ENCODE measurements at places on chromosomes 5 and 9. TPM values are rescaled to one million over a fixed set of nuclear protein-coding genes. Genes with fewer than 3 reads are reported as not detected.

Gene LCN1
- not detected for total RNA-seq

Gene GRK6
- 12.9 TPM for total RNA-seq

Gene OR1N1
- total RNA-seq: not detected

Gene GALNT12
- 8.7 TPM for total RNA-seq

Gene PCDHGA3
- total RNA-seq: 2.4 TPM

Gene MYORG
- total RNA-seq: 10.9 TPM

Gene SLIT3
- total RNA-seq: 11.4 TPM

GRCh38 chr9:22047596-22047995 lies 38.5 kb upstream of the CDKN2B start:
- no peak for DNase-seq

- DNase-seq: no peak
These were observed 13.4 kb downstream of the COL23A1 start for GRCh38 chr5:178576591-178577351.

DNA sequence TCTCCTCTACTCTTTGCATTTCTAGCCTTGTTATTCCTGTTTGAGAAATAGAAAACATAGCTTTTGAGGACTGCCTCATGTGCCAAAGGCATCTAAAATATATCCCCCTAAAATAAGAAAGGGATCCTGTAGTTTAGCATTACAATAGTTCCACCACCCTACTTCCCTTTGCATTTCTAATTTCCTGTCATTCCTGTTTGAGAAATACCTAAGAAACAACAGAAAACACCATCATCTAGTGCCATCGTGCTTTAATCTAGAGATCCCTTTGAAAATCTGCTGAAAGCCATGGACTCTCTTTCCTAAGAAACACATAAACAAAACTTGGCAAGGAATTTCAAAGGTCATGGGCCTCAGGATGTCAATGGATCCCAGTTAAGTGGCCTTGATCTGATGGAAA lies 7.5 kb downstream of the CLK4 start:
- no peak for DNase-seq

- no peak for DNase-seq
These were observed 64.2 kb downstream of the GAPVD1 start for GRCh38 chr9:125325826-125326225.

DNA sequence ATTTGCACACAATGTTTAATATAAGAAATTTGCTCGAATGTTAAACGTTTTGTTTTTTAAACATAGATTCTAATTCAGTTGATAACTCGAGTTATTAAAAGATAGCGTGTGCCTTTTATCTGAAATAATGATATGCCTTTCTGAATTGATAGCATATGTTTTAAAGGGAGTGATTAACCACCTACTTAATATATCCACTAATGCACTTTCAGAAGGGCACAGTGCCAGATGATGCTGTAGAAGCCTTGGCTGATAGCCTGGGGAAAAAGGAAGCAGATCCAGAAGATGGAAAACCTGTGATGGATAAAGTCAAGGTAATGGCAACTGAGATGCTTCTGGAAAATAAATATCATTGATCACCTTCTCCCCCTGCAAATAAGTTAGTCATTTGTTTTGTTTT lies 53.9 kb downstream of the ERAP1 start:
- no peak for DNase-seq

GRCh38 chr5:173451031-173451430 lies 122.8 kb upstream of the STC2 start:
- no peak for DNase-seq

GRCh38 chr5:35153375-35153932 lies 76.8 kb downstream of the PRLR start:
- no peak for DNase-seq

GRCh38 chr5:10726179-10726912 lies 34.7 kb downstream of the DAP start:
- no peak for DNase-seq
